ENCODE measurements at places on chromosomes 6 and 20. TPM values are rescaled to one million over a fixed set of nuclear protein-coding genes. Genes with fewer than 3 reads are reported as not detected.

Gene CLDN20
- not detected for total RNA-seq

Gene TSPO2
- not detected for total RNA-seq

Gene ITCH
- total RNA-seq, result 31.0 TPM

Gene TTI1
- total RNA-seq, result 19.0 TPM

Gene MICB
- 3.6 TPM for total RNA-seq

Gene TREM1
- not detected for total RNA-seq

Gene LPIN3
- 17.0 TPM for total RNA-seq

Gene TRIM10
- not detected for total RNA-seq

Gene MUC22
- total RNA-seq, result not detected

Gene SMLR1
- not detected for total RNA-seq

Gene MRAP2
- total RNA-seq, result 8.7 TPM

Gene CST4
- total RNA-seq, result not detected

Gene MDN1
- 12.0 TPM for total RNA-seq

Gene EBF4
- total RNA-seq, result 24.2 TPM

Gene TPMT
- total RNA-seq, result 13.1 TPM

Gene VIP
- total RNA-seq, result not detected

Gene GNAS-AS1
- total RNA-seq, result 1.8 TPM

Gene XKR7
- 0.04 TPM for total RNA-seq

Gene OLIG3
- total RNA-seq, result not detected

Gene C6orf52
- total RNA-seq, result 10.9 TPM

Gene TMEM244
- not detected for total RNA-seq

Gene MOG
- 1.8 TPM for total RNA-seq

Gene EFCAB8
- total RNA-seq, result not detected

Gene HCRTR2
- total RNA-seq, result not detected

Gene C20orf96
- 9.3 TPM for total RNA-seq

Gene CLIC5
- 24.5 TPM for total RNA-seq

Gene HLA-DQA1
- total RNA-seq, result not detected

Gene MCHR2
- total RNA-seq, result not detected

Gene TOX2
- not detected for total RNA-seq

Gene LY6G6D
- total RNA-seq, result not detected

Gene B3GAT2
- total RNA-seq, result 0.92 TPM

Gene MCCD1
- total RNA-seq, result not detected

Gene ZSCAN26
- total RNA-seq, result 23.7 TPM

Gene MATN4
- total RNA-seq, result not detected

Gene CCN2
- 17.2 TPM for total RNA-seq

Gene CYB5R4
- 5.2 TPM for total RNA-seq

Gene PHF10
- 26.0 TPM for total RNA-seq

Gene NOX3
- not detected for total RNA-seq

Gene WFDC12
- total RNA-seq, result not detected

Gene PRIM2
- 7.4 TPM for total RNA-seq

Gene GPX5
- total RNA-seq, result 0.30 TPM

Gene WFDC2
- total RNA-seq, result 0.95 TPM

Data from cardiac muscle cell (in vitro differentiated cells and primary cell).